Hippocampal formation (tissue), 2 donors: ENCODE measurements at places on chromosomes 7 and 10.

- DNase-seq: no peak
These were observed 23.4 kb upstream of the FAM170B start for GRCh38 chr10:49157229-49157628.

DNA sequence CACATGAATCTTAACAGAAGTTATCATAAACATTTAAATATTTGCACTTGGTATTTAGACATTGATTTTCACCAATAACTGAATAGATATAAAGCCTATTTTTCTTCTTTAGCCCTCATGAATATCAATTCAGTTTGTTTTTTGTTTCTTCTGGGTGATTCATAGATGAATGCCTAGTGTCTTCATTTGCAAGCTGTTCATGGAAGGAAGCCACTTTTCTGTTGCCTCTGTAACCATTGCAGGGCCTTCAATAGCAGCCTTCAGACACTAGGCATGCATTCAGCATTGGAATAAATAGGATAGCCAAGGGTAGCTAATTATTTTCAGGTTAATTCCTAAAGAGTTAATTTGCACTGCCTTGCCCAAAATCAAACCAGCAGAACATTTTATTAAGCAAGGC, 375.3 kb downstream of the DPP6 start:
- no peak for DNase-seq

GRCh38 chr7:96792115-96792514, 82.5 kb upstream of the SEM1 start:
- DNase-seq: no peak

- DNase-seq: no peak
These were observed 68.4 kb upstream of the HABP2 start for GRCh38 chr10:113484487-113484886.

DNA sequence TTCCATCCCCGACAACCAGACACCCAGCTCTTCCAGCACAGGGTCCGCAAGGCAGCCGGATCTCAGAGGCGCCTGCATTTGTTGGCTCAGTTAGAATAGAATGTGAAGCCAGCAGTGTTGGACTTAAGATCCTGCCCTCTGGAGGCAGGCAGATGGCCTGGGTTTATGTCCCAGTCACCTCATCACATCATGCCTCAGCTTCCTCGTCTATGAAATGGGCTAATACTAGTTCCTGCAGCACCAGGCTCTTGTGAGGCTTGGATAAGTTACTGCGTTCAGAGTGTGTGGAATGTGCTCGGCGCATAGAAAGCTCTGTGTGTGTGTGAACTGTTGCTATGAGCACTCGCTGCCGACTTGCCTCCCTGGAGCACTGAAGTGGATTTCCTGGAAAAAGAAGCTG, 202.5 kb upstream of the GPR26 start:
- no peak for DNase-seq

- no peak for DNase-seq
These were observed 11.6 kb downstream of the ZFAND4 start for GRCh38 chr10:45660876-45661411.

- DNase-seq: no peak
These were observed 42.6 kb upstream of the FAM133B start for GRCh38 chr7:92632791-92633190.

DNA sequence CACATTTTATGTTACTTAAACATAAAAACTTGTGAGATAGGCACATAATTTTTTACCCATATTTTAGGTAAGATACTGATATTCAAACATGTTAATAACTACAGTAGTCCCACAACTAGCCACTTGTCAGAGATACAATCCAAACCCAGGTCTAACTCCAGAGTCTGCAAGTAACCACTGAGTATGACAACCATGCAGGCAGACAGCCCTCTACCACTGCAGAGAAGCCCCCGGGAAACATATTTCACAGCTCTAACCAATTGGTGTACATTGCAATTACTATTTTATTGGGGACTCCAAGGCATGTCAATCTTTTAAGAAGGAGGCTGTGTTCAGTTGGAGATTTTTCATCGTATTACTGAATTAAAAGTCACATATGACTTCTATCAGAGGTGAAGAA, 107.2 kb upstream of the FAM133B start:
- no peak for DNase-seq

DNA sequence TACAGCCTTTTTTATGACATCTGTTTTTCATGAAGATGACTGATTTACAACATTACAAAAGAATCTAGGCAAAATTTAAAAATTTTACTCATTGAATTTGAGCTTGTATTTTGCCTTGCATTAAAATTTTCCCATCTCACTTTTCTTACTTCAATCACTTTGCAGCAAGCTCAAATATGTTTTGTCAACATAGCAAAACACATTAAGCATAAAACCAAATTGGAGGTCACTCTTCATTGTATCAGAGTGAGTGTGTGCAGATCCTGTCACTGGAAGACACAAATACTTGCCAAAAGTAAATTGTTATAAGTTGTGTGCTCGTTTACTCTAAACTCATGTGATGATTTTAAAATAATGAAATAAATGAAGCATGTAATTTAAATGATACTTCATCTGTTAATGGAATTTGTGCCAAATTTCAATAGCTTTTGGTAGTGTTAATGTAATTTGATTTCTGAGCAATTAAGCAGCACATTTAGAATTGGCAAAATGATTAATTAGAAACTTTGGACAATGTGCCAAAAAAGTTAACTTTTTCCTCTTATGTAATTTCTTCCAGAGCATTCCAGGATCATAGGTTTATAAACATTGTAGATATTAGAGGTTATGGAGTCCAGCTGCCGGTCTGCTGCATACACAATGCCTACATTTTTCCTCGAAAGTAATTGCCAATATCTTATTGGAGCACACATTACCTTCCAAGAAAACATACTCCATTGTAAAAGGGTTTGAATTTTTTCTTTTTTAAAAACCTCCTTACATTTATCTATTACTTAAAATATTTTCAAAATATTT, 1078.2 kb upstream of the LRRTM3 start:
- no peak for DNase-seq

GRCh38 chr7:131212114-131212513, 115.6 kb upstream of the MKLN1 start:
- DNase-seq: no peak

DNA sequence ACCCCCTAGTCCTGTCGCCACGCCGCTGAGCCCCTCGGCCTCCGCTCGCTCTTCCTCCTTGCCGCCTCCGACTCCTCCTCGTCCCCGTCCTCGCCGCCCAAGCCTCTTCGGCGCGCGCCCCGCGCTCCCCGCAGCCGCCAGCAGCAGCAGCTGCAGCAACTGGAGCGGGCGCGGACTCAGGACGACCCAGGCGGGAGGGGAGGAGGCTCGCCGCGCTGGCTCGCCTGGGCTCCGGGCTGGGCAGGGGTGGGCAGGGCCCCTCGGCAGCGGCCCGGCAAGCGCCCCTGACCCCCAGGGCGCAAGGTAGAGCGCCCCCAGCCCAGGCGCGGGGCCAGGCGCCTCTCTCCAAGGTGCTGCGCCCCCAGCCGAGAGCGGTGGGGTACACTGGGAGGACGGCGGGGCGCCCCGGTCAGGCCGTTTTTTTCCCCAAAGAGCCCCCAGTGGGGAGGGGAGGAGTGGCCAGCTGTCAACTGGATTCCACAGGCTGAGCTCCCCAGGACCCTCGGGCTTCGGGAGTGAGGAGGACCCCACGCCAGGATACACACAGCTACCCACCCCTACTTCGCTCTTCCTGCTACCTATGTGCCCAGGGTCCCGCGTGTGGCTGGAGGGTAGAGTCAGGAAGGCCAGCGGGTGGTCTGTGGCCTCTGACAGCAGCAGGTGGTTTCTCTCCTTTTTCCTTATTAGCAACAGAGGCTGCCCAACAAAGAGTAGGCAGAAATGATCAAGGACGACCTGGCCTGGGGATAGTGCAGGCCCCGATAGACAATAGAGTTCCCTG, 903 bp upstream of the KCNMA1 start:
- DNase-seq: no peak

GRCh38 chr7:73560109-73560835, 2.8 kb upstream of the BCL7B start:
- no peak for DNase-seq

DNA sequence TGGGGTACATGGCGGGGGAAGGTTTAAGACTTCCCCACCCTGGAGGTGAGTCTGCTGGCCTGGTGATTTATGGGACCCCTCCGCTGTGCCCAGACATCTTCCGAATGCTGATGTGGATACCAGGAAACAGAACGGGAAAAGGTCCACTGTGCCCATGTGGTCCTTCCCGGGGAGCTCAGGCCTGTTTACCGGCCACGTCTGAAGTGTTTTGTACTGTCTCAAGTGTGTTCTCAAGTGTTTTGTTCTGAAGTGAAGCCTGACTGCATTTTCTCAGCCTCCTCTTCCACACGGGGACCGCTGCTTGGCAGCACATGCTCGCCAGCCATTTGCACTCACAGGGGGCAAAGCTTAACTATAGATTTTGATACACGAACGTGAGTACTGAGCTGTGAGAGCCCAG, 127.2 kb downstream of the TEX36 start:
- DNase-seq: no peak

DNA sequence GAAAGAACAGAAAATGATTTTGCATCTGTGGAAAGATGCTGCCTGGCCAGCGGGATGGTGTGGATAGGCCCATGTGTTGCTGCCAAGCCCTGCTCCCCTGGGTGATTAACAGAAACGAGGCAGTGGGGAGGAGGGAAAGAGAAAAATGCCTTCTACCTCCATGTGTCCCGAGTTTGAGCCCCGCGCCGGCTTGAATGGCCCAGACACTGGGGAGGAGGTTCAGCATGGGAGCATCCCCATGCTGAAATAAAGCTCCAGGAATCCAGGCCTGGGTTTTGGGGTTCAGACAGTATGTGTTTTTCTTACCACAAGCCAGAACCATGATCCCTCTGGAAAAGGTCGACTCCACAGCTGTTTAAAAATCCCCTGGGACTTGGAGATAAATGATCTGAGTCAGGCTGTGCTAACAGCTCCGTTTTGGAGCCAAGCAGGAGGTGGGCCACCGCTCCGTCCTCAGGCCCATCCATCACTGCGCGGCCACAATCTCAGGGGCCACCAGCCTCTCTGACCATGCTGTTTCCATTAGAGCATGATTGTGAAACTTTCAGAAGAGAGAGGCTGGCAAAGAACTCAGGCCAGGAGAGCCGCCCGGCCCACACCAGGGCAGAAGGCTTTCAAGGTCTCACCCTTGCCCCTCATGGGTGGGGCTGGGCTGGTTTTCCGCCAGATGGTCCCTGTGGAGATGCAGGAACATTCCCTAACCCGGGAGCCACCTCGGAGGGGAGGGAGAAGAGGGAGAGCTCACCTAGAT, 299.7 kb downstream of the ZEB1 start:
- DNase-seq: no peak

- no peak for DNase-seq
These were observed 101.9 kb downstream of the ELMO1 start for GRCh38 chr7:37346761-37347160.

- DNase-seq: no peak
These were observed 48.2 kb upstream of the ANKRD1 start for GRCh38 chr10:90969121-90969534.

GRCh38 chr10:84172467-84173356, 889 bp upstream of the GPR15LG start:
- DNase-seq: no peak

DNA sequence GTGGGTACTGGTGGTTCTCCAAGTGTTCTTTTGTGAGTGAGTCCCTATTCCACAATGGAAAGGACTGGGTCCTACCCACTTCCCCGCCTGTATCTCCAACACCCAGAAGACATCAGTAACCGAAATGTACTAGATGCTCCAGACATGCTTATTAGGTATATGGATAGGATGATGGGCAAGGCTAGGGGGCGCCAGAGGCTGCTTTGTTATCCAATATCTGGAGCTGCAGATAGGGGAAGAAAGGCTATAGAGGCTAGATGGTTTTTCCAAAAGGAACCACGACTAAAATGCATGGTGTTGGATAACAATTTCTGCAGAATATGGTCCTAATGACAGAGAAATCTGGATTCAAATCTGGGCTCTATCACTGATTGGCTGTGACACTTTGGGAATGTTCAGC, 56.2 kb upstream of the TM9SF3 start:
- no peak for DNase-seq

GRCh38 chr10:118835682-118836326, 81.0 kb upstream of the CACUL1 start:
- DNase-seq: no peak

- no peak for DNase-seq
These were observed 245.9 kb downstream of the MTERF1 start for GRCh38 chr7:91634485-91635177.

DNA sequence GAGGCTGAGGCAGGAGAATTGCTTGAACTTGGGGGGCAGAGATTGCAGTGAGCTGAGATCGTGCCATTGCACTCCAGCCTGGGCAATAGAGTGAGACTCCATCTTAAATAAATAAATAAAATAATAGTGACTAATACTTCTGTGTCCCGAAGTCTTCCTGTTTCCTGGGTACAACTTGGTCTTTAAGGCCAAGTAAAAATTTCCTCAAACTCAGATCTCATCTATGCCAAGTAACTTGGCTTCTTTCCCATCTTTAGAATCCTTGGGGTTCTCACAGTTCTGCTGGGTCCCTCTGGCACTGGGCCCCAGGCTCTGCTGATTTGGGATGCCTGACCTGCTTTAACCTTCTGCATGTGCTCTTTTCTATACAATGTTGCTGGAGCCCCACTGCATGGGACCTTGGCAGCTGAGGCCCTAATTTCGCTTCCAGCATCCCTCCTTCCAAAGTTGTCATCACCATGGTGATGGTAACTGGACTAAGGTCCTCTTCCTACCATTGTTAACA, 22.7 kb upstream of the AKR1B10 start:
- DNase-seq: no peak

DNA sequence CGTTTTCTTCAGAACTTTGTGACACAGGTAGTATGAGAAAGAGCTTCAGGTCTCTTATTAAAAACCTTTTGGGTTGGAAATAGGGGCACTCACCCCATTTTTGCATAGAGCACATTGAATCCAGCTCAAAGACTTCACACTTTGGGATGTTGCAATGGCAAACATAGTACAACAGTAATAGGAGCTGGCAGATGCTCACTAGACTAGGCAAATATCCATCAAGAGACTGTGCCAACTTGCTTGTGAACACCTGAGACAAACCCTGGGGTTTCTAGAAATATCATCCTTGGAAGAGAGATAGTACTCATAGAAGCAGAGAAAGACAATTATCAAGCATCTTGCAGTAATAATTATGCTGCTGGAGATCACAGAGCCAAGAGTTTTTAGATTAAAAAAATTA, 280.0 kb downstream of the CACNA2D1 start:
- no peak for DNase-seq

DNA sequence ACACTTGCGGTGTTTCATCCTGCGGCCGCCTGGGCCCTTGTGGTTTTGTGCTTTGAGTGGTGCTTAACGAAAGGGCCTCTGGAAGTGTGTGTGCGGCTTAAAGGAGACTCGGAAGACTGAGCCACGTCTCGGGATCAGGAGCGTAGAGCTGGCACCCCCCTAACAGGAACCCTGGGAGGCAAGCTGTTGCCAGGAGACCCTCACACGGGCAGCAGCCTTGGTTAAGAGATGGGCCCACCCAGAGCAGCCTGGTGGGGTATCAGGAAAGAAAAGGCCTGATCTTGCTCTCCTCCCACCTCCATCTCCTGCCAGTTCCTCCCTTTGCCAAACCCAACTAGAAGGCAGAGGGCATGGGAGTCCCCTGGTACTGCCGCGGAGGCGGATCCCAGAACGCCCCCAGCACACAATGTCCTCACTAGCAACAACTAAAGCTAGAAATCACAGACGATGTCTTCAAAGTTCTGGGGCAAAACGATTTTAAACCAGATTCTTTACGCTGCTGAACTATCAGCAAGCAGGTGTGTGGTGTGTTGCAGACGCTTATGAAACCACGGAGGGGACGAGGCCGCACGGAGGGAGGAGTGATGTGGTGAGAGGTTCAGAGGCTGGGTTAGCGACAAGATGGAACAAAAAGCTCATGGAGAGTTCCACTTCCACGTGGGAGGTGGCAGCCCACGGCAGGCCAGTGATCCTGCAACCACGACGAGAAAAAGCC, 67.0 kb upstream of the INPP5A start:
- DNase-seq: no peak

GRCh38 chr7:153445641-153446040, 606.6 kb upstream of the DPP6 start:
- DNase-seq: no peak
